ENCODE measurements at places on chromosomes 6 and 20. TPM values are rescaled to one million over a fixed set of nuclear protein-coding genes. Genes with fewer than 3 reads are reported as not detected.
A peak's percentile ranks its signal among the peaks of the same experiment; 100 is the strongest.

- no peaks in the 10 kb centered on the region for H3K27me3 ChIP-seq
- H3K36me3 ChIP-seq: no peaks in the 10 kb centered on the region
- no peaks in the 10 kb centered on the region for H3K4me1 ChIP-seq
- no peak overlapping the region for H3K27ac ChIP-seq
- no peak overlapping the region for H3K4me3 ChIP-seq
- DNase-seq: no peak
Measured at GRCh38 chr6:71481011-71481410, 192.4 kb downstream of the OGFRL1 start.

- peaks cover 85% of the 10 kb centered on the region for H3K27me3 ChIP-seq
- H3K36me3 ChIP-seq: no peaks in the 10 kb centered on the region
- peaks cover 6% of the 10 kb centered on the region for H3K4me1 ChIP-seq
- H3K4me3 ChIP-seq: no peak overlapping the region
Measured at GRCh38 chr6:30463651-30464618, 25.4 kb upstream of the HLA-E start.

DNA sequence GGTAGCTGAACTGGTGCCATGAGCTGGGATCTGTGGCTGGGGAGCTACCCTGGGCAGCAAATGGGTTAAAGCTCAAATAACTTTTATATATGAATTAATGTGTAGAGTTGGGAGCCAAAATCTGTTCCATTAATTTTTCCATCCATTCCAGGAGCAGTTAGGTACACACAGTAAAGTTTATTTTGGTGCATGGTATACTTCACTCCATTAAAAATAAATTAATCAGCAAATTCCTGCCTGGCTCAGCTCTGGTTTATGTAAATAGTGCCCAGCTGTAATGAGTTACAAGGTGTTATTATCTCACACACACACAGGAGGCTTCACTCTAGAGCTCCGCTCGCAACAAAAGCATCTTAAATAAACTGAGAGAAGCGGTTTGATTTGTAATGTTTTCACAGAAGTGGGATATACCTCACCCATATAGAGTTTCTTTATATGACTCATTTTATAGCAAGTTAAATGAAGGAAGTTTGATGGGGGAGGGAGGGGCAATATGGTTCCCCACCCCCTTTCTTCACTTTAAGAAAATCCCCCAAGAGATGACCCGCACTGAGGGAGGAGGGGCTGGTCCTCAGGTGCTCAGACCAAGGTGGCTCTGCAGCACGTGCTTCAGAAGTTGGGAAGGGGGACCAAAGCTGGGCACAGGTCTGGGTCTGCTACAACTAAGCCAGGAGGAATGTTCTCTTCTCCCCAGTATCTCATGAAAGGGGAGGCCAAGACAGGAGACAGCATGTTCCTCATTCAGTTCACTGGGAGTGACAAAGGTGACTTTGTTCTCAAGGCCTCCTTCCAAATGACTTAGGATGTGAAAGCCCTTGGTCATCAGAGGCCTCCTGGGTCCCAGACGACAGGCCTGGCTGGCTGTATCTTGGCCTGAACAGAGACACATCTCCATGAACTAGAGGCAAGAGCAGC, 10.5 kb upstream of the FAM83C start:
- no peaks in the 10 kb centered on the region for H3K4me1 ChIP-seq
- no peaks in the 10 kb centered on the region for H3K36me3 ChIP-seq
- DNase-seq: no peak
- no peaks in the 10 kb centered on the region for H3K27me3 ChIP-seq

DNA sequence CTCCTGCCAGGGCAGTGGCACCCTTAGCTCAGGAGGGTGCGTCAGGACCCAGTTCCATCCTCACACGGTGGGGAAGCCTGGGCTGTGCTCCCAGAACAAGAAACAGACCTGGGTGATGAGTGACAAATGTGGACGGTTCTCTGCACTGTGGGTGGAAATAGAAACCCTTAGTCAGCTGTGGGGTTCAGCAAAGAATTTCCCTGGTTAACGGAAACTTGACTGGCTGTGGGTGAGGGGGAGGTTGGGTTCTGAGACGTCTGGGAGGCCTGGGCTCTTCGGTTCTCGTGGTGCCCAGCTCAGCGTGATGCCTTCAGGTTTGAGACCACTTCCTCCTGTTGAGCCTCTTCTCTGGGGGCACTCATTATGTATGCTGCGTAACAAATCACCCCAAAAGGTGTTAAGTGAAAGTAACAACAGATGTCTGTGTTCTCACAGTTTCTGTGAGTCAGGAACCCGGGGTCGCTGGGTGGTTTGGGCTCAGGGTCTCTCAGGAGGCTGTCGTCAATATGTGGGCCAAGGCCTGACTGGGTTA, 53.1 kb upstream of the FAM83D start:
- DNase-seq: no peak
- peak overlapping the region; percentile 70 for H3K27ac ChIP-seq
- H3K4me1 ChIP-seq: peaks cover 13% of the 10 kb centered on the region
- no peaks in the 10 kb centered on the region for H3K36me3 ChIP-seq
- H3K27me3 ChIP-seq: no peaks in the 10 kb centered on the region

Gene LZTS3
- total RNA-seq: 8.3 TPM

- no peaks in the 10 kb centered on the region for H3K27me3 ChIP-seq
- DNase-seq: no peak
- H3K36me3 ChIP-seq: no peaks in the 10 kb centered on the region
- H3K27ac ChIP-seq: no peak overlapping the region
- no peak overlapping the region for H3K4me3 ChIP-seq
- H3K4me1 ChIP-seq: no peaks in the 10 kb centered on the region
Measured at GRCh38 chr6:12576389-12576788, 140.2 kb upstream of the PHACTR1 start.

DNA sequence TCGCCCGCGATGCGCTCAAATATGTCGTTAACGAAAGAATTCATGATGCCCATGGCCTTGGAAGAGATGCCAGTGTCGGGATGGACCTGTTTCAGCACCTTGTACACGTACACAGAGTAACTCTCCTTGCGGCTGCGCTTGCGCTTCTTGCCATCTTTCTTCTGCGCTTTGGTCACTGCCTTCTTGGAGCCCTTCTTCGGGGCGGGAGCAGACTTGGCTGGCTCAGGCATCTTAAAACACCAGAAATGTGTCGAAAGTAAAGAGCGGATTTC, 36.4 kb downstream of the HFE start:
- no peaks in the 10 kb centered on the region for H3K36me3 ChIP-seq
- peak overlapping the region; percentile 73 for H3K4me3 ChIP-seq
- peak; percentile 85 for DNase-seq
- peaks cover 8% of the 10 kb centered on the region for H3K4me1 ChIP-seq

Gene OPRL1
- total RNA-seq: 0.24 TPM

- no peaks in the 10 kb centered on the region for H3K4me1 ChIP-seq
- H3K4me3 ChIP-seq: no peak overlapping the region
- no peaks in the 10 kb centered on the region for H3K36me3 ChIP-seq
- DNase-seq: no peak
- no peak overlapping the region for H3K27ac ChIP-seq
- H3K27me3 ChIP-seq: no peaks in the 10 kb centered on the region
Measured at GRCh38 chr6:161437851-161438250, 164.0 kb upstream of the AGPAT4 start.

Gene SLC22A16
- total RNA-seq: 1.1 TPM

- H3K4me1 ChIP-seq: peaks cover 11% of the 10 kb centered on the region
- no peak overlapping the region for H3K4me3 ChIP-seq
- no peak for DNase-seq
- H3K27ac ChIP-seq: peak overlapping the region; percentile 70
Measured at GRCh38 chr20:53901497-53902096, 168.8 kb downstream of the BCAS1 start.

Gene VWA7
- total RNA-seq: 6.1 TPM

GRCh38 chr6:79719248-79719960, 88.3 kb downstream of the SH3BGRL2 start:
- H3K27me3 ChIP-seq: no peaks in the 10 kb centered on the region
- H3K4me1 ChIP-seq: no peaks in the 10 kb centered on the region
- no peaks in the 10 kb centered on the region for H3K36me3 ChIP-seq

- no peaks in the 10 kb centered on the region for H3K36me3 ChIP-seq
- no peak overlapping the region for H3K27ac ChIP-seq
- no peaks in the 10 kb centered on the region for H3K27me3 ChIP-seq
- H3K4me1 ChIP-seq: no peaks in the 10 kb centered on the region
- DNase-seq: no peak
- H3K4me3 ChIP-seq: no peak overlapping the region
Measured at GRCh38 chr6:94289131-94289530, 869.8 kb upstream of the EPHA7 start.

Gene LKAAEAR1
- total RNA-seq: not detected

Gene BPIFB4
- total RNA-seq: not detected

GRCh38 chr20:48740712-48741111, 87.1 kb downstream of the PREX1 start:
- no peaks in the 10 kb centered on the region for H3K4me1 ChIP-seq
- no peaks in the 10 kb centered on the region for H3K27me3 ChIP-seq
- no peak for DNase-seq
- no peak overlapping the region for H3K27ac ChIP-seq
- H3K36me3 ChIP-seq: no peaks in the 10 kb centered on the region
- H3K4me3 ChIP-seq: no peak overlapping the region

DNA sequence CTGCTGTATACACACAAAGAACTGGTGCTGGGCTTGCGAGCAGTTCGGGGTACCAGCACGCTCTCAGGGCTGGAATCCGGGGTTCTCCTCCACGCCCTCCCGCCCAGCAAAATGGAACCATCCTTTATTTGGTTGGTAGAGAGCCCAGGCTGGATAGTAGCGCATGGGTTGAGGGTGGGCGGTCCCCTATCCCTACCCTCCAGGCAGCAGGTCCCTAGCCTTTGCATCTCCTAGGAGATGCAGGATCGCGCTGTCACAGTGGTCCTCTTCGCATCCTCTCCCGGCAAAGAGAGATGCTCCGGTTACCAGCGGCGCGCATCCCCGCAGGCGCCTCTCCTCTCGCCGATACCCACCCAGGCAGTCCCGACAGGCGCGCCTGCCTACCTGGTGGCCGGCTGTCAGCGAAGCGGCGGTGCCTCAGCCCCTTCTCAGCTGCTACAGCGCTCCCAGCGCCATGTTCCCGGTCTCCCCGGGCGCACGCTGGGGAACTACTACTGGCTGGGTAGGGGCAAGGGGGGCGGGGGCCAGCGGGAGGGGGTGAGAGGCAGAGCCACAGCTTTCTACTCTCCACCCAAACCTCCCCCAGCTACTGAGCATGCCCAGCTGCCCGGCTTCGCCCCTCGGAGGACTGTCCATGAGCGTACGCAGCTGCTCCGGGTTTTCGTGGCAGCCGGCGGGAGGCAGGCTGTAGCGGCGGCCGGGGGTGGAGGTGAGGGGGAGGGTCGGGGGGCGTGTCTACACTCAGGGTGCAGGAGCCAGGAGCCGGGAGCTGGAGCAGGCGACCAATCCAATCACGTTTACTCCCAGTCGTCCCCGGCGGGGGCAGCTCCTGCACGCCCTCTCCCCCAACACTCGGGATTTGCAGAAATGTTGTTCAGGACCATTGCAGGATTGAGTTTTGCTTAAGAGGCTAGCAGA, at the start of gene PAK5:
PAK5 (minus strand) TSS at position 699 of the 918 bp plus-strand sequence. CDS start 194,748 bp downstream, outside the sequence.
- H3K4me1 ChIP-seq: no peaks in the 10 kb centered on the region
- H3K4me3 ChIP-seq: no peak within 1 kb of the TSS
- DNase-seq: peak; percentile 18
- H3K36me3 ChIP-seq: no peaks in the 10 kb centered on the region
- no peak within 1 kb of the TSS for H3K27ac ChIP-seq

GRCh38 chr20:48689388-48689787, 138.4 kb downstream of the PREX1 start:
- peaks cover 21% of the 10 kb centered on the region for H3K4me1 ChIP-seq
- H3K4me3 ChIP-seq: no peak overlapping the region
- H3K27me3 ChIP-seq: no peaks in the 10 kb centered on the region
- H3K36me3 ChIP-seq: no peaks in the 10 kb centered on the region

- H3K36me3 ChIP-seq: no peaks in the 10 kb centered on the region
- H3K27me3 ChIP-seq: no peaks in the 10 kb centered on the region
- H3K27ac ChIP-seq: no peak overlapping the region
- H3K4me1 ChIP-seq: no peaks in the 10 kb centered on the region
Measured at GRCh38 chr6:12165297-12165696, 124.9 kb upstream of the EDN1 start.

GRCh38 chr20:17875981-17876385, 92.6 kb downstream of the SNX5 start:
- peaks cover 24% of the 10 kb centered on the region for H3K4me1 ChIP-seq
- H3K27me3 ChIP-seq: no peaks in the 10 kb centered on the region
- no peak overlapping the region for H3K4me3 ChIP-seq
- H3K36me3 ChIP-seq: no peaks in the 10 kb centered on the region
- H3K27ac ChIP-seq: peak overlapping the region; percentile 94
- no peak for DNase-seq

DNA sequence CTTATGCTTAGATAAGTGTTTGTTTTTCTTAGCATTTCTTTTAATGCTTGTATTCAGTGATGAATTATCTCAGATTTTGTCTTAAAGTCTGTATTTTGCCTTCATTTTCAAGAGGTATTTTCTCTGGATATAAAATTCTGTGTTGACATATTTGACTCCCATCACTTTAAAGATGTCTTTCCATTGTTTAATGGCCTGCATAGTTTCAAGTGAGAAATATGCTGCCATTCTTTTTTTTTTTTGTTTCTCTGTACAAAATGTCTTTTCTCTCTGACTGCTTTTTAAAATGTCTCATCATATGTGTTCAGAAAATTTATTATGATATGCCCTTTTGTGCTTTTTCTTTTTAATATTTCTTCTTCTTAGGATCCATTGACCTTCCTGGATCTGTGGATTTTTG, 578.0 kb upstream of the NOX3 start:
- H3K27me3 ChIP-seq: no peaks in the 10 kb centered on the region
- DNase-seq: no peak
- H3K27ac ChIP-seq: no peak overlapping the region
- no peak overlapping the region for H3K4me3 ChIP-seq

- no peaks in the 10 kb centered on the region for H3K36me3 ChIP-seq
- H3K4me3 ChIP-seq: peak overlapping the region; percentile 77
- peak; percentile 69 for DNase-seq
- no peaks in the 10 kb centered on the region for H3K4me1 ChIP-seq
- peak overlapping the region; percentile 100 for H3K27ac ChIP-seq
Measured at GRCh38 chr20:10672624-10673127, 1.1 kb downstream of the JAG1 start.

GRCh38 chr6:167134448-167135328, 11.8 kb downstream of the CCR6 start:
- no peaks in the 10 kb centered on the region for H3K4me1 ChIP-seq
- no peaks in the 10 kb centered on the region for H3K27me3 ChIP-seq
- no peak overlapping the region for H3K4me3 ChIP-seq
- no peak for DNase-seq

Gene OR12D3
- total RNA-seq: not detected

Gene RIPPLY2
- total RNA-seq: not detected

Gene SYNDIG1
- 0.10 TPM for total RNA-seq

Gene PSMB1
- 172 TPM for total RNA-seq

Gene HLA-DQB1
- total RNA-seq: 6.5 TPM

DNA sequence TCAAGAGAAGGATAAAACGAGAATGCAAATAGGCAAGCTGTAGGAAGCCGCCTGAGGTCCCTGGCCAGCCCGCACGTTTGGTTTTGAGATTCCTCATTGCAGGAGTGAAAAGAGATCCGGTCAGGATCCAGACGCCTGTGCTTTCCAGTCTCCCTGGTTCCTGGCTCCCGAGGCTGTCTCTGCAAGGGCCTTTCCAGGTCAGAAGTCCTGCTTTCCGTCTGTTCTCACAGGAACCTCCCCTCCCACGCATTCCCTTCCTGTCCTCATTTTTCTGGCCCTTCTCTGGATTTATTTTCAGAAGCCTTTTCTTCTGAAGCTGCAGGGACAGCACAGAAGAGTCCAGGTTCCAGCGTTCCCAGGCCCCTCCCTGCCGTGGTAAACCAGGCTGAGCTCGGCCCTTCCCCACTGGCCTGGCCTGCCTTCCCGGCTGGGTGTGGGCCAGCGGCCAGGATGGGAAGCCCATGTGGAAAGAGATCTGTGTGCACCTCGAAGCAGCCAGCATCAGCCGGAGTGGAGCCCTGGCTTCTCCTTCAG, 54.0 kb downstream of the TMEM242 start:
- no peak overlapping the region for H3K4me3 ChIP-seq
- DNase-seq: peak; percentile 46
- no peaks in the 10 kb centered on the region for H3K36me3 ChIP-seq

GRCh38 chr6:146546443-146547043, 2.9 kb downstream of the RAB32 start:
- H3K27ac ChIP-seq: peak overlapping the region; percentile 4

Gene CRISP2
- total RNA-seq: not detected

Gene WFDC2
- total RNA-seq: 285 TPM
